ENCODE measurements at places on chromosomes 12 and 14.

- peak; percentile 63 for DNase-seq
These were observed 56.6 kb downstream of the TTC9 start for GRCh38 chr14:70698288-70698687.

GRCh38 chr14:51978681-51979085 is 10.7 kb upstream of the RTRAF start:
- no peak for DNase-seq

- no peak for DNase-seq
These were observed 49.8 kb downstream of the CCDC60 start for GRCh38 chr12:119384340-119384739.

DNA sequence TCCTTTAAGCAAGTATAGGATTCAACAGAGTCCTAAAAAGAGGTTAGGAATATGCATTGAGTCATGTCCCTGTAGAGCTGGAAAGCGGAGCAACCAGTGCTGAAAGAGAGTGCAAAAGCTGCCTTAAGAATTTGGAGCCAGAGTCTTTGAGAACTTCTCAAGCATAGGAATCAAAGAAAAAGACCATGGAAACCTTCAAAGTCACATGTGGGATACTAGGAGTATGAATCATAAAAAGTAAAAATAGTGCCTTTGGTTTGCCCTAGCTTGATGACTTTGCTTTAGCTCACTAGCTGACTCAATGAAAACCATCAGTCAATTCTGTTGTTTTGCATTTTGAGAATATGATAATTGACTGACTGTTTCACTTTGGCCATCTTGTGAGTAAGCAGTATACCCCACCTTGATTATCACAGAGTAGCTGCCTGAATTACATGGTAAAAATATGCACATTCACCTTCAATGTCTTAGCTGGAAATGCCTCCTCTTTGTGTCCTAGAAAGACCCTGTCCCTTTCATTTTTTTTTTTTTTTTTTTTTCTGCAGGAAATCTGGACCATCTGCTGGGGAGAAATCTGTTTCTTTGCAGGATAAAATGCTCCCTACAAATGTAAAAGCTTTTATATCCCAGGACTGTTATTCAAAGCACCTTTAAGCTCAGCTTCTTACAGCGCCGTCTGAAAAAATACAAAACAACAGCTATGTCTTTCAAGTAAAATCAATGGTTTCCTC is 248.6 kb upstream of the KRR1 start:
- peak; percentile 85 for DNase-seq

GRCh38 chr12:41248391-41248790 is 60.3 kb downstream of the PDZRN4 start:
- DNase-seq, result no peak

GRCh38 chr14:103136388-103137271 is 13.4 kb downstream of the TNFAIP2 start:
- DNase-seq, result no peak

DNA sequence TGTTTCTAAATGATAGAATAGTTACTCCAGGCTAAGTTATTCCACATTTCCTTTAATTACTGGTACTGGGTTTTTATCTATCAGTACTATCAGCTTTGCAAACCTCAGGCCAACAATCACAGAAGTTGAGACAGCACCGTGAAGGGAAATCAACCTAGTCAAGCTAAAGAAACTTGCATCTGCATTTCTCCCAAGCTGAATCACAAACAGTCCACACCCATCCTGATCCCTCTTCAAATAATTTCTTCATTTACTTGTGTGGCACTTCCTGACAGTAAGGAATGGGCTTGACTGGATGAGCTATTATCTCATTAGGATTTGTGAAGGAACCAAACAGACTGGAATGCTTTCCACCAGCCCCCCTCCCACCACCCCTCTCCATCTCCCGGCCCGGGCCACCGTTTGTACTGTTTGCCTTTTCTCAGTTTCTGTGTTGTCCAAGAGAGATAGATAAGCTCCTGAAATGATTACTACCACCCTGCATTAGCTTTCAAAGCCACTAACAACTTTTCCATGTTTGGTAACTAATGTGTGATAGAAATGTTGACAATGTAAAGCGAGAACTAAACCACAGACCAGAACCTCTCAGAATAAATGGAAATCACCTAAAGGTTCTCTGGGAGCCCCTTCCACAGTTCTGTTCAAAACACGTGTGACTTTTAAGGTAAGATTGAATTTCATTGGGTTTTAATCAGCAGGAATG is 236.3 kb downstream of the SLC25A21 start:
- DNase-seq, result no peak

DNA sequence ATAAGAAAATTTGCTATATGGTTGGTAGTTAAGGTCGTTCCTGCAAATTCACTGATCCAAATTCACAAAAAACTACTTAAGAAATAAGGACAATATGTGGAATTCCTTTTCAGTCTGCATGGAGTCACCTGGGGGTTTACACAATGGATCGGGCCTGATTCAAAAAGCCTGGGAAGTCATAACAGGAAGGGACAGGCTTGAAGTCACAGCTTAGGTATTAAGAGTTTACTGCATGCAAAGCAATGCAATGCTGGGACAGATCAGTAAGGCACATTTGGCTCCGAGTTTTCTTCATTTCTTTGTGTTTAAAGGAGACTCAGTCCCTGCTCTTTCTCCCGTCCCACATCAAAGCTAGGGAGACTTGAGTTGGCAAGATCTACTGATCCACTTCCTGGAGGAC is 153.3 kb downstream of the NTF3 start:
- peak; percentile 55 for DNase-seq

- DNase-seq, result no peak
These were observed 3.1 kb downstream of the ENTPD5 start for GRCh38 chr14:74015963-74016362.

- DNase-seq, result no peak
These were observed 21.4 kb upstream of the CKAP4 start for GRCh38 chr12:106269150-106269771.

DNA sequence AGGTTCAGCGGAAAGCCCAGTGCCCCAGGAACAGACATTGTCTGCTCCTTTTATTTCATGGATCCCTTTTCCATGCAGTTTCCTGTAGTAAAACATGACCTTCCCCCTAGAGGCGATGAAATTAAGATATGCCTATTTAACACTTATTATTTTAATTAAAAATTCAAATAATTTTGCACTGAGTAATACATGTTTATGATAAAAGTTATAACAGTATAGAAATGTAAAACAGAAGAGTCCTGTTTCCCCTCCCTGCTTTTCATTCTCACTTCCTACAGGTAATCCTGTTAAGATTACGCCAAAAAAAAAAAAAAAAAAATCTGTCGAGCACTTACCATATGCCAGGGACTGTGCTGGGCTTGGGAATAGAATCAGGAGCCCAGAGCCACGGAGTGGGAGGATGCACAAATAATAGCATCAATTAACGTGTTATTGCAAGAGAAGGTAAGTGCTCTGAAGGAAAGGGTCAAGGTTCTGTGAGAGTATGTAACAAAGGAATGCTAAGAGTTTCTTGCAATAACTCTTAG is 830 bp upstream of the LPCAT3 start:
- DNase-seq, result no peak

DNA sequence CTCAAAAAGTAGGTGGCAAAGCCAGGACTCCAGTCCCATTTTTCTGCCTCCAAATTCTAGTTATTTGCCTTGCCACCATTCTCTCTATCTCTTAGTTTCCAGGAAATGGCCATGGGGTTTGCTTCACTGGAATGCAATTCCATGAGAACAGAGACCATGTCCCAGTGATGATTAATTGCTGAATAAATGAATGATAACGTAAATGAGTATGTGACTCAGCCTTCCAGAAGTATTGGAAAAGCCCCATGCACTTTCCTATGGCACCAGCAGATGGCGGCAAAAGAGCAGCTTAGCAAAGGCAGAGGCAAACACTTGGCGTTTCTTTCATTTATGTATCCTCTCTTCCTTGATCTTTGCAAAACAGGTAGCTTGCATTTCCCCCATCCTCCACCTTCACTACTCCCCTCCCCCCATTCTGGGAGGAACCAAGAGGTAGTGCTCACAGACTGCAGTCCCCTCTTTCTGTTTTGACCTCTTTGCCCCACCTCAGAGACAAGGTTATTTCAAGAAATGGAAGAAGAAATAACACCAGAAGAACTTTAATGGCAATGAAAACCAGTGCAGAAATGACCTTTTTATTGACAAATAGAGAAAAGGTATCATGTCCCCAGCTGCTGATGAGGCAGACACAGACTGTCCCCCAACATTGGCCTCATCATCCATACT is 21.3 kb downstream of the TBX3 start:
- DNase-seq, result peak; percentile 78

- no peak for DNase-seq
These were observed 164.0 kb downstream of the ALG10B start for GRCh38 chr12:38480594-38480993.

- DNase-seq, result no peak
These were observed 67.7 kb downstream of the NT5DC3 start for GRCh38 chr12:103773109-103773910.

GRCh38 chr14:33504246-33505099 is 446.4 kb downstream of the EGLN3 start:
- DNase-seq, result no peak

DNA sequence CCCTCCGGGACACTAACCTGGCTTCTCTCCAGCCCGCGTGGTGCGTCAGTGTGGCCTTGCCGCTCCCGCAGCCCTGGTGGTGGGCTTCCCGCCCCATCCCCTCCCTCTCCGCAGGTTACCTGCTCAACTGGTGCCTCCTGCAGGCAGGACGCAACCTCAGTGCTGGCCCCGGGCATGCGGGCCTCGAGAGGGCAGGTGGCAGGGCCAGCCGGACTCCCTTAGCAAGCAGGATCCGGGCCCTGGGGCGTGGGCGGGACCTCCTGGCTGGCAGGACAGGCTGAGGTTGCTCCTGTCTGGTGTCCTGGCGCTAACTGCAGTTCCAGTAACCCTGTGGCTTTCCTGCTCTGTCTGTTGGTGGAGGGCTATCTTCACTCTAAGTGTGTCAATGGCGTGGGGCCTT is 8.6 kb upstream of the ADSS1 start:
- DNase-seq, result no peak

GRCh38 chr14:70283156-70283555 is 76.3 kb downstream of the COX16 start:
- DNase-seq, result no peak

- no peak for DNase-seq
These were observed 44.8 kb upstream of the TMPO start for GRCh38 chr12:98470469-98471082.

DNA sequence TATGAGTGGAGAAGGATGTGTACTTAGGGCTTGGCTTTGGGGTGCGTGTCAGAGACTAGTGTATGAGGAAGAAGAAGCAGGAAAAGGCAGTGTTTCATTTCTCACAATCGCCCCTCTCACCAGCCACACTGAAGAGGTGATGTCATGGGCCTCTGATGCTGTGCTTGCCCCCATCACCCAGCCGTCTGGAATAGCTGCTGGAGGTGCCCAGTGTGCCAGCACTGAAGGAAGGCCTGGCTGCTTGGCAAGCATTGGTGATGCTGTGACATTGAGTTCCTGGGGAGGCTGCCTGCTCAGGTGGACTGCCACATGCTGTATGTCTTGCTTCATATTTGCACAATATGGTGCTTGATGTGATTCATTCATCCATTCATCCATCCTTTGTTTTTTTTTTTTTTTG is 56.2 kb downstream of the CRADD start:
- no peak for DNase-seq

DNA sequence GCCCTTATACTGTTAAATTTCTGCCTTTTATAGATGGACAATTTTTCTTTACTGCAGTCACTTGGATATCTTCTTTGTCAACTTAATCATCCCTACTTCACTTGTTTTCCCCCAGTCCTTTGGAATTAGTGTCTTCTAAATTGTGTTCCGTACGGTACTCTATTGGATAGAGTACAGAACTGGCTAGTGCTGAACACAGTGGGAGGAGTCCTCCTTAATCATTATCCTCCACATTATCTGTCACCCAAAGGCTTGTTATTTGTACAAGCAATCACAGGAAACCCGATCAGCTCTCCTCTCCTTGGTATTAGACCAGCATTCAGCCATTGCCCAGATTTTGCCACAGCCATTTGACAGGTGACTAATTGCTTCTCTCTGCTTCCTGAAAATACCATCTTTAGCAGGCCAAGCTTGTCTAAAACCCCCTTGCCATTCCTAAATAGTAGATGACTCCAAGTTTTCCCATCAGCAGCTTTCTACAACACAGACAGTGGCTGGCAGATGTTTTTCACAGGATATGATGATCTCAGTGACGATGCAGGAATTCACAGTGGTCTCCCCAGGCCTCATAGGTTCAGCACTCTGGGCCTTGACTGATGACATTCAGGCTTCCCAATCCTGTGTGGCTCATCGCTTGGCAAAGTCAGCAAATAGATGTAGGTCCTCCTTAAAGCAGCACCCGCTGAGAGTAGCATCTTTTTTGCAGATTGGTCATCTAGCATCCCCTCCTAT is 216.0 kb upstream of the RGS6 start:
- DNase-seq, result no peak

DNA sequence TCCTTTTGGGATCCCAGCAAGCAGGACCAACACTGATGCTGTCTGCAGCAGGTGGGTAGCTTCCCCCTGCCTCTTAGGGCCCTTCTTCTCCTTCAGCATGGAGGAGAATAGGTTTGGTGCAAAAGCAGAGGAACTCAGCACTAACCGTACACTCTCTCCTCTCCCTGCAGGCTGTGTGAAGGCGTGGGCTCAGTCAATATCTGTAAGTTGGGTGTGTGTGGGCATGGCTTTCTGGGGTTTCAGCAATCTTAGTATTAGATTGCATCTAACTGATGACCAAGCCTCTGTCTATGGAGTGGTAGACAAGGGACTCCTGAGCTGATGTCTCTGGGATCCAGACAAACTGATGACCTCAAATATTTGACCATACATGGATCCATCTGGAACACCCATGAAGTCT is 14.3 kb downstream of the KRT85 start:
- DNase-seq, result no peak

GRCh38 chr14:75452324-75452723 is 24.5 kb downstream of the JDP2 start:
- no peak for DNase-seq

- DNase-seq, result no peak
These were observed 381.4 kb downstream of the ETNK1 start for GRCh38 chr12:23006413-23006812.

- DNase-seq, result no peak
These were observed 826 bp upstream of the HOXC6 start for GRCh38 chr12:54027442-54027786.

- DNase-seq, result no peak
These were observed 11.9 kb downstream of the SART3 start for GRCh38 chr12:108548954-108549521.

GRCh38 chr12:132014092-132014914 is 64.6 kb downstream of the EP400 start:
- no peak for DNase-seq

DNA sequence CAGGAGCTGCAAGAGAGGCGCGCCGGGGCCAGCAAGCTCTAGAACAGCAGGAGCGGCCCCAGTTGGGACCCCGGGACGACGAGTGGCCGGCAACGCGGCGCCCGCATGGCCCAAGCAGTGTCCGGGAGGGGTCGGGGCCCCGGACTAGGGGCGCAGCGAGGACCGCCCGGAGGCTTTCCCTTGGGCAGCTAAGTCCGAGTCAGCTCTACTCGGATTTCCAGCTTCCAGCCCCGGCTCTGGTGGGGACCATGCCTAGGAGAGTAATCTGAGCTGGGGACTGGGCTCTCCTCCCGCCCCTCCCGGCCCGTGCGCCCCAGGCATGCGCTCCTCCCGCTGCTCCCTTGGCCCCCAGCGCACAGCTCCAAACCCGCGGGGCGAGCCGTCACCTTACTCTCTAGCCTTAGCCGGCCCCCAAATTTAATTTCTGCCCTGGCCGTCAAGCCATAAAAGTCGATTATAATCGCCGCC is 41.6 kb upstream of the CAPRIN2 start:
- DNase-seq, result peak; percentile 26
